ENCODE measurements at places on chromosomes 7 and 10.

DNA sequence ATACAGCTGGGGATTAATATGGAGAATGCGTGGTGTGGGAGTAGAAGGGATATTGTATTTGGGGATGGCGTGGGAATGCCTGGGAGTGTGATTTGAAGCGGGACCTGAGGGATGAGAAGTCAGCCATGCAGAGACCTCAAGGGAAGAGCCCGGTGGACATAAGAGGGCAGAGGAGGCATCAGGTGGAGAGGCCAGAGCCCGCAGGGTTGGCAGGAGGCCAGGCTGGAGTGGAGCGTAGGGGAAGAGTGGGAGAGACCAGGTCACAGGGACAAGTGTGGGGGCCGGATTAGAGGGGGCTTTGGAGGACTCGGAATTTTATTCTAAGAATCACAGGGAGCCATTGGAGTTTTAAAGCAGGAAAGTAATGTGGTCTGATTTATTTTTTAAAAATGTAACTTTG, 2.0 kb downstream of the NDUFB2 start:
- no peak for DNase-seq

GRCh38 chr10:120347644-120348043, 109.4 kb upstream of the PLPP4 start:
- DNase-seq: no peak

DNA sequence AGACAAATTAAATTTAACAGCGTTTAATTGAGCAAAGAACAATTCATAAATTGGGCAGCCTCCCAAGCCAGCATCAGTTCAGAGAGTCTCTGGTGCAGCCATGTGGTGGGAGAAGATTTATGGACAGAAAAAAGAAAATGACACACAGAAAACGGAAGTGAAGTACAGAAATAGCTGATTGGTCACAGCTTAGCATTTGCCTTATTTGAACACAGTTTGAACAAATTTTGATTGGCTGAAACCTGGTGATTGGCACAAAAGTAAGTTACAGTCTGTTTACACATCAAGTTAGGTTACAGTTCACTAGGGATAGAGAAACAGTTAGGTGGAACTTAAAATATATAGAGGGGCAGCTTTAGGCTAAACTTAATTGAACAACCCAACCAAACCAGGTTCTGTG, 720.1 kb downstream of the TYW1 start:
- DNase-seq: no peak

GRCh38 chr7:77450054-77450453, 33.9 kb upstream of the GSAP start:
- DNase-seq: no peak

DNA sequence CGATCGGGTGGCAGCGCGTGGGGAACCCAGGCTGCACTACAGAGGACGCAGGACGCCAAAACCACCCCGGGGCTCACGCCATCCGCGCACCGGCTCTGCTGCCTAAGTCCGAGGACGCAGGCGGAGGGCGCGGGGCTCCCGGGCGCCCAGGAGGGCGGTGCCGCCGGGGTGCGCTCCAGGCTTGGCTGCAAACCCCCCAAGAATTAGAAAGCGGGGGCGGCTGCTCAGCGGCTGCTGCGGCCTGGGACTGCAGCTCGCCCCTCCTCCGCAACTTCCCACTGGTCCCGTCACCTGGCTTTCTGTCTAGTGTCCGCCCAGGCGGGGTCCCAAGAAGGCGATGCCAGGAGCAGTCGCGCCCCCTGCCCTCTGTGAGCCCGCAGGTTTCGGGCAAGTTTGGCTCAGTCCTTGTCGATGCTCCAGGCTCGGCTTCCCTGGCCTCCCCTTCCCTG, 1.7 kb upstream of the POU6F2 start:
- no peak for DNase-seq

GRCh38 chr7:135932131-135932530, 45.0 kb downstream of the MTPN start:
- DNase-seq: no peak

DNA sequence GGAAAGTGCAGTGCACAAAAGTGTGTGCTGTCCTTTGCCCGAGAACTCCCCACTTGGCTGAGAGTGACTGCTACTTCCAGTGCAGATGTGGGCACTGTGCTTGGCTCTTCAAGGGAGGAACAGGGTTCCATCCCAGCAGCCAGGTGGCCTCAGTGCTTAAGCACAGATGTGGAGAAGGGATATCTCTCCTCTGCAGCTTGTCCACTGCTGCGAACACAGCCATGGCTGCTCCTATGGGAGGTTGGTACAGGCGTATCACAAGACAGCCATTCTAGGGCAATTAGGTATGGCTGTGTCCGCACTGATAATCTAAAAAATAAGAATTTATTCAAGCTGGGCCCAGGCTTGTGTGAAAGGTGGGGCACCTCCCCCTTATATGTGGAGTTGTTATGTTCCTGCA, 66.6 kb downstream of the GLCCI1 start:
- DNase-seq: no peak

DNA sequence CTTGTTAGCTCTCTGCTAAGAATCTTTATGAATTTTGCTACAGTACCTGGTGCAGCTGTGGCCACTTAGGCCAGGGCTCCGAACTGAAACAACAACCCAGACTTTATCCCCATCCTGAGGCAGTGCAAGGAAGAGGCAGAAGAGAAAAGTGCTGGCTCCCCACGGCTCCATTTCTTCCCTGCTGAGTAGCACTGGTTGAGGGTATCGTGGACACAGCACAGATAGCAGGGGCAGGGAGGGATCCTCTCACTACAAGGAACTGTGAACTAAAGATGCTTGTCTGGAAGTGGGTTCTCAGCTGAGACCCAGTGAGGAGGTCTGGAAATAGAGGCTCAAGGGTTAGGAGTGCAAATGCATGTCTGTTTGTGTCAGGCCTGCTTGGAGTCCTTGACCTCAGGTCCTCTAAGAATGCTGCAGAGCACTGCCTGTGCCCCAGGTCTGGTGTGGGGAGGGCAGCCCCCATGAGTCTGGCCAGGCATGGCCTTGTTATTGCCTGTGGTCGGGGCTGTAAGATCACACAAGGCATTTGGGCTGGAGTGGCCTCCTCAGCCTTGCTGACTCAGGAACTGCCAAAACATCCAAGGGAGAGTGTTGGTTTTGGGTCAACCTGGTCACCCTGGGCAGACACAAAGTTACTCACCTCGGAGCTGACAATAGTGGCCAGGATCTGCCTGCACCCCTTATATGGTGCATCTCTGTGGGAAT, 58.1 kb downstream of the DMBT1 start:
- DNase-seq: no peak

DNA sequence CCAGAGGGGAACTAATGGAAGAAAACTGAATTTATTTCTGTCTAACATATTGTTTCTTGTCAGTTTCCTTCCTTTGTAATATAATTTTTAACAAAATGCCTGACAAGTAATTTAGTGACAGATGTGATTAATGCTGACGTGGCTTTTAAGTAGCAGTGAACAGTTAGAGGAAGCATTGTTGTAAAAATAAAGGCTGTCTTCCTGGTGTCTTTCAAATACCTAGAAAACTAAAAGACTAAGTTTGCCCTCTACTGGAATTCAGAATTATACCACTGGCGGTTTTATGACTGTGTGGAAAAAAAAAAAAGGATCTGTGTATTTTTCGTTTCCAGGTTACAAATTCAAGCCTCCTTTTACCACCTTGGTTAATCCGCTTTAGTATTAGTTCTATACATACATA, 217.1 kb upstream of the DPP6 start:
- DNase-seq: no peak

DNA sequence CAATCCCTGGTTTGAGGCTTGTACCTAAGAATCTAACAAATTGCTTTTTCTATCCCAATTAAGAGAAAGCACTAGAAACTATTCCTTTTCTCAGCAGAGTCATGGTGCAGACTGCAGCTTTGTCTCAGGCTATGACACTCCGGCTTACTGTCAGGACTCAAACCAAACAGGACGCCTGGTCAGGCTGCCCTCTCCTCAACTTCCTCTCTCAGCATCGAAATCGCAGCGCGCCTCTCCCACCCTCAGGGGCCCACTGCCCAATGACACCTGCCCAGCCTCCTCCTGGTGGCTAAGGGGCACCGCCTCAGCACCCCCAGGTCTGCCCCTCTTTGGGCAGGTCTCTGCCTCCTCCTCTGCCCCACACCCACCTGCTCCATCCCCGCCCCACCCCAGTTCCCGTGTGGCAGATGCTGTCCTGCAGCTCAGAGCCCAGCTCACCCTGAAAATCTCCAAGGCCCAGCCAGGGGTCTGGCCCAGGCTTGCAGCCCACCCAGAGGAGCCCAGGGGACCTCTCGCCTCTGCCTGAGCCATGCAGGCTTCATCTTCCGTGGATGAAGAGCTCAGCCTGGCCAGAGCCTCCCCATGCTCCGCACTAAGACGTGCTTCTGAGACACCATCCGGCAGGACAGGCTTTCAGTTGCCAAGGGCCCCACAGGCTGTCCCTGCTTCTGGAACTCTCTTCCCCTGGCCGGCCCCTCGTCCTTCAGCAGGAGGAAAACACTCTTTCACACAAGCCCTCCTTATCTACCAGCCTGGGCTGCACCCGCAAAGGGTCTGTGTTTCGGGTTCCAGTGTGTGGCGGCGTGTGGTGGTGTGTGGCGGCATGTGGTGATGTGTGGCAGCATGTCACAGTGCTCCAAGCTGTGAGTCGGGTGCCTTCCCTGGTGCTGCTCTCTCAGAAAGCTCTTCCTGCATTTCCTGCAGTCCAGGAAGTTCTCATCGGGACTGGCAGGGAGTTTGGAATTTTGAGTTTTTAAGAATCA, 16.4 kb upstream of the PTPRN2 start:
- no peak for DNase-seq

GRCh38 chr10:31886885-31887284, 41.7 kb downstream of the ARHGAP12 start:
- no peak for DNase-seq

DNA sequence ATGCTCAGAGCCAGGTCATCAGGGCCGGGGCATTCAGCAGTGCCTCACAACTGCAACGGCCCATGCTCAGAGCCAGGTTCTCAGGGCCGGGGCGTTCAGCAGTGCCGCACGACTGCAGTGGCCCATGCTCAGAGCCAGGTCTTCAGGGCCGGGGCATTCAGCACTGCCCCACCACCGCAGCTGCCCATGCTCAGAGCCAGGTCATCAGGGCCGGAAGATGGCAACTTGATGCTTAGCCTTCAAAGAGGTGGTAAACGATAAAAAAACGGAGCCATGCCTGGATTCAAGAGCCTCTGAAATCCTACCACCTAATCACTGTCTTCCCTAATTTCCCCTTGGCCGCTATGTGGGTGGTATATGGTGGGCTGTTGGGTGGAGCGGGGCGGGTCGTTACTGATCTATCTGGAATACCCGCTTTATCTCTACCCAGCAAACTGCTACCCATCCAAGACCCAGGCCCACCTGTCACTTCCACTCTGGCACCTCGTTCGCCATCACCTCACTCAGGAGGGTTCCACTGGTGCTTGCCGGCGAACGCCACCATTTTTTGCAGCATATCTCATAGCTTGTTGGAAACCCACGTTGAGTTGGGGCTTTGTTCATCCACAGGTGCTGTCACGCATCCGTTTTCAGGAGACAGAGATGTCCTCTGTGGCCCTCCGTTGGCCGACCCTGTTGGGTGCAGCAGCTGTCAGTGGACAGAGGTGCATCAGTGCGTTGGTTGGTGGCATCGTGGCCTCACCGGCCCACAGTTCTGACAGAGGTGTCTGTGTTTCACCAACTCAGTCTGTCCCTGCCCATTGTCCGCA, 221.1 kb downstream of the EBF3 start:
- no peak for DNase-seq

GRCh38 chr7:108027239-108027638, 24.3 kb upstream of the LAMB1 start:
- DNase-seq: no peak

DNA sequence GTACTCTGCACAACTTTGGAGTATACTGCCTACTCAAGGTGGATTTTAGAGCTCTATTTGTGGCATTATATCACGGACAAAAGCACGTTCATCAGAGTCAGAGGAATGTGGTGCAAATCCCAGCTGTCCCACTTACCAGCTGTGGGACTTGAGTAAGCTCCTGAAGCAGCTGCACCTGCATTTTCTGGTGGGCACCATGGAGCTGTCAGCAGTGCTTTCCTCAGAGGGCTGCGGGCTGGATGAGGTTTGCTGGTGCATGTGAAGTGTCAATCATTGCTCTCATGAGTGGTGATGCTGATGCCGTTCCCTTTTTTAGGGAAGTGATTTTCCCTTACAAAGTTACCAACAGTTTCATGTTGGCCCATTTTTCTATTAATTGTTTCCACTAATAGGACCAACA, 53.4 kb downstream of the EGFR start:
- no peak for DNase-seq

- DNase-seq: no peak
Measured at GRCh38 chr7:138196971-138197896, 121.0 kb downstream of the AKR1D1 start.

DNA sequence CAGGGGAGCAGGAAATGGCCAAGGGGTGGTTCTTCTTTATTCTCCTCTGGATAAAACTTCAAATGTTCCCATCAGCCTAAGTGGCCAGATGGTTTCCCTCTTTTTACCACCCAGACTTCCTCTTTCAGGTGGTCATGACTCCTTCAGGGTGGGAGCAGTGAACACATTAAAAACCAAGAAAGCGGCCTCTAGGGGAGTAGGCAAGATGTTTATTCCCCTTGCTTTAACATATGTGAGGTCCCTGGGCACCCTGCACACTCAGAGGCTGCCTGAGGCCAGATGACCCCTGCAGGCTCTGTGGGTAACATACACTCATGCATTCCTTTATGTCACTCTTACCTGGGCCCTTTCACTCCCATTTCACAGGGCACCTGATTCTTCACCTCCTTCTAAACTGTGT, 357.4 kb downstream of the ABCA13 start:
- no peak for DNase-seq

Data from GM20000 (cell line).